ENCODE measurements at places on chromosomes 3 and 15. TPM values are rescaled to one million over a fixed set of nuclear protein-coding genes. Genes with fewer than 3 reads are reported as not detected.

GRCh38 chr3:72150634-72151412 is 365.9 kb upstream of the PROK2 start:
- peak; percentile 53 for DNase-seq

DNA sequence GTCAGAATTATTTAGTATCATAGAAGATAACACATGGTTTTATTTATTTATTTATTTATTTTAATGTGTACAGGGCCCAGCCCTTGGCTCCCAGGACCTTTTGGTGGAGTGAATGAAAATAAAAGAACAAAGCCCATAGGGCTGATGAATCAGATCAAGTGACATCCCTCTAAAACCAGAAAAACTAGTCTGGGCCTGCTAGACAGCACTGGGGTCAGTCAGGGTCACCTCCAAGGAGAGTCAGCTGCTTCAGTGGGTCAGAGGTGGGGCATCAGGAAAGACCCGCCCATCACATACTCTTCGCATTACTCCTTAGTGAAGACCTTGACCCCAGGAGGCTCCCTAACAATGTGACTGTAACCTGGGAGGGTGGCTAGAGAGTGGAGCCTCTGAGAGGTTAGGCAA is 12.8 kb downstream of the PPCDC start:
- no peak for DNase-seq

- DNase-seq: no peak
These were observed 3.4 kb downstream of the GATA2 start for GRCh38 chr3:128489674-128489926.

DNA sequence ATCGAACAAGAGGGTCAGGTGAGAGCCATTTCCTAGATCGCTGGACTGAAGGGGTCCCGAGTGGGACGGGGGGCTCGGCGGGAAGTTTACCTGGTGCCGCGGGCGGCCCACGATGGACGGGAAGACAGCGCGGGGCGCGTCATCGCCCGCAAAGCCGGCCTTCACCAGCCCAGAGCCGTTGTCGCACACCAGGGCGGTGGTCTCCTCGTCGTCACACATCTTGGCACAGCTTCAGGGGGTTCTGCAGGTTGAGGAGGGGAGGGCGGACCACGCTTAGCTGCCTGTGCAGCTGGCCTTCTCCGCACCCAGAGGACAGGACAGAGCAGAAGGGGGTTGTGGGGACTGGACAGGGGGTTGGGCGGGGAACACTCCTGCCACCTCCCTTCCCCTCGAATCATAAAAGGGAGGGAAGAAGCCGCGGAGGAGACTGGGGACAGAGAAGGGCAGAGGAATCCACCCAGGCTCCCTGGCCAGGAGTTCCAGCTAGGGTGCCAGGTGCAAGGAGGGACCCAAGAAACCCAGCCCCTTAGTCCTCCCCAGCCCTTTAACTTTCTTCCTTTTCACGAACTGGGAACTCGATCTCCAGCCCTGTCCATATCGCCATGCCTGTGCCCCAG is 651 bp downstream of the ACTC1 start:
- no peak for DNase-seq

DNA sequence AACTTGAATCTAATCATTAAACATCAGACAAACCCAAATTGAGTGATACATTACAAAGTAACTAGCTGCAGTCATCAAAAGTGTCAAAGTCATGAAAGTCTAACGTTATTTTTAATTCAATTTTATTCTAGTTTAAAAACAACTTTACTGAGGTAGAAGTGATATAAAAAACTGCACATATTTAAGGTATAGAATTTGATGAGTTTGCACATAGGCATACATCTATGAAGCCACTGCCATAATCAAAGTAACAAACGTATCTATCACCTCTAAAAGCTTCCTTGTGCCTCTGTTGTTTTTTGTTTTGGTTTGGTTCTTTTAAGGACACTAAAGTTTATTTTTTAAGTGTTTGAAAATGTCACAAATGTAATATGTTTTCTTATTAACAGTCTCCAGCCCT is 130.9 kb downstream of the DLG1 start:
- DNase-seq: no peak

DNA sequence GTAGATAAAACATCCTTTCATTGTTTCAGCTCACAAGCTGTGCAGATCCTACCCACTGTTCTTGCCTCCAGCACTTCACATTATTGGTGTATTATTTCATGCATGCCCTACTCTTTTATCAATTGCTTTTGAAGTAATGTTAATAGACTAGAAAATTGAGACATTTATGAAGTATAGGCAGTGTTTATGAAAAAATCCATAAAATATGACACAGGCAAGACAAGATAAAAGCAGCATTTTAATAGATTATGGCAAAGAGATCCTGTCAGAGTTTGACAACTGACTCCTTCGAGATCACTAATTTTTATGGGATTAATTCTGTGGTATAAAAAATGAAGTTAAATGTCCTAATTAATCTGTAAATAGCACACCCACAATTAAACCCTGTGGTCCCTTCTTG is 217.2 kb upstream of the NANOGP8 start:
- no peak for DNase-seq

- no peak for DNase-seq
These were observed 121.7 kb downstream of the MEGF11 start for GRCh38 chr15:66131831-66132230.

DNA sequence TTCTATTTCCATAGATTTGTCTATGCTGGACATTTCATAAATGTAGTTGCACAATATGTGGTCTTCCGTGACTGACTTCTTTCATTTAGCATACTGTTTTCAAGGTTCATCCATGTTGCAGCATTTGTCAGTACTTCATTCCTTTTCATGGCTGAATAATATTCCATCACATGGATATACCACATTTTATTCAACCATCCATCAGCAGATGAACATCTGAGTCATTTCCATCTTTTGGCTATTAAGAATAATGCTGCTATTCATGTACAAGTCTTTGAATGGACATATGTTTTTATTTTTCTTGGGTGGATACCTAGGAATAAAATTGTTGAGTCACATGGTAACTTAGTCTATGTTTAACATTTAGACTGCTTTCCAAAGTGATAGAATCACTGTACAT is 99.3 kb upstream of the RAD18 start:
- DNase-seq: no peak

DNA sequence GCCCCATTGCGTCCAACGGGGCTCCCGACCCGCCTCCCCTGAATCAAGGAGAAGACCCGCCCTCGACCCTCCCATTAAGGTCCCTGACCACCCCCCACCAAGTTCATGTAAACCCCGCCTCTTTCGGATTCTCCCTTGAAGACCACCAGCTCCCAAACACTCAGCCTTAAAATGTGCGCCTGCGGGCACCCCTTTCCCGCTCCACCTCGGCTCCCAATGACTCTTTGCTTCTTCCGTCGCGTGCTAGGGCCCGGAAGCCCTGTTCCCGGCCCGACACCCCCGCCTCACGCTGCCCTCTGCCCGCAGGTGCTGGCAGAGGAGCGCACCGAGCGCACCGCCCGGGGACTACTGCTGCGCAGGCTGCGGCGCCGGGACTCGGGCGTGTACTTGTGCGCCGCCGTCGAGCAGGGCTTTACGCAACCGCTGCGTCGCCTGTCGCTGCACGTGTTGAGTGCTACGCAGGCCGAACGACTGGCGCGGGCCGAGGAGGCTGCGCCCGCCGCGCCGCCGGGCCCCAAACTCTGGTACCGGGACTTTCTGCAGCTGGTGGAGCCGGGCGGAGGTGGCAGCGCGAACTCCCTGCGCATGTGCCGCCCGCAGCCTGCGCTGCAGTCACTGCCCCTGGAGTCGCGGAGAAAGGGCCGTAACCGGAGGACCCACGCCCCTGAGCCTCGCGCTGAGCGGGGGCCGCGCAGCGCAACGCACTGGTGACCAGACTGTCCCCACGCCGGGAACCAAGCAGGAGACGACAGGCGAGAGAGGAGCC is 2.7 kb upstream of the LSMEM2 start:
- no peak for DNase-seq

DNA sequence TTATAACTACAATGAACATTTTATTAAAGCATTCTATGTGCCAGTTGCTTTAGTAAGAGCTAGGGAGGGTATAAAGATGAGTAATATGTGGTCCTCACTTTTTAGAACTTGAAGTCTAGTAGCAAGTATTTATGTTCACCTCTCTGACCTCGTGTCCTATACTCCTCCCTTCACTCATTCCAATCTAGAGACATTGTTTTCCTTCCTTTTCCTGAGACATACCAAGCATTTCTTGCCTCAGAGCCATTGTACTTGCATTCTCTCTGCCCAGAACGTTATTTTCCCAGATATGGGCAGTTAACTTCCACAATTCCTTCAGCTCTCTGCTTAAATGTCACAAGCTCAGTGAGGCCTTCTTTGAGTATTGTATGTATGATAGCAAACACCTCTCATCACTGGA is 408.6 kb downstream of the PDCD6IP start:
- peak; percentile 35 for DNase-seq

Gene POC1A
- 35.6 TPM for total RNA-seq

Gene ISLR2
- not detected for total RNA-seq

Gene FETUB
- 0.36 TPM for total RNA-seq

Gene ECE2
- total RNA-seq: not detected

Gene LMAN1L
- not detected for total RNA-seq

Gene ADGRG7
- not detected for total RNA-seq

Gene MOBP
- not detected for total RNA-seq

Gene TRIM42
- not detected for total RNA-seq

Gene GCSAM
- not detected for total RNA-seq

Measured in epithelial cell of proximal tubule (primary cell).